ENCODE measurements at places on chromosomes 12 and 14.

DNA sequence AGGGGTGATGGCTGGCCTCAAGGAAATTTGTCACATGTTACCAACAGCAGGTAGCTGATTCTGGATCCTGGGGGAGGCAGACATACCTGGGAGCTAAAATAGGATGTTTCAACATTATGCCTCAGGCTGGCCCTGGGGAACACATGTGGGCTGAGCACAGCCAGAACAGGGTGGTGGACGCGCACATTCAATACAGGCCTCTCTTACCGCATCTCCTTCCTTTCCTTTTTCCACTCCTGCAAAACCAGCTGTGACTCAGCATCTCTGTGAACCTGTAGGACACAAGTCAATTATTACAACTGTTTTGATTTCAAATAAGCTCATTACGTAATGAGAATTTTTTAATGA, 61.0 kb downstream of the NT5DC3 start:
- DNase-seq = no peak

DNA sequence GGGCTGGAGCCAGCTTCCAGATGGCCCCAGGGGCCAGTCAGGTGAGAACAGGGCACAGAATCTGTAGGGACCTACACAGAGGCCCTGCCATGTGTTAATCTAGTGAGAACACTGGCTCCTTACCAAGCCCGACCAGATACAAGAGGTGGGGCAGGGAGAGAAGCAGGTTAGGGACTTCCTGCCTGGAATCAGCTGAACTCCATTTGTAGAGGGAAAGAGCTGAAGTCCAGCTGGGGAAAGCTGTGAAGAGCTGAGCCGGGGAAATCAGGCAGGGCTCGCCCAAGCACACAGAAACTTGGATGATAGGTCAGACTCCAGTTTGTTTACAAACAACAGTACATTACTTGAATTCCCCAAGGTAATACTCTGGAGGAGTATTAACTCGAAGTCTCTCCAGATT, 46.7 kb downstream of the PTGER2 start:
- no peak for DNase-seq

- no peak for DNase-seq
These were observed 98.8 kb downstream of the SLC25A47 start for GRCh38 chr14:100421756-100422470.

DNA sequence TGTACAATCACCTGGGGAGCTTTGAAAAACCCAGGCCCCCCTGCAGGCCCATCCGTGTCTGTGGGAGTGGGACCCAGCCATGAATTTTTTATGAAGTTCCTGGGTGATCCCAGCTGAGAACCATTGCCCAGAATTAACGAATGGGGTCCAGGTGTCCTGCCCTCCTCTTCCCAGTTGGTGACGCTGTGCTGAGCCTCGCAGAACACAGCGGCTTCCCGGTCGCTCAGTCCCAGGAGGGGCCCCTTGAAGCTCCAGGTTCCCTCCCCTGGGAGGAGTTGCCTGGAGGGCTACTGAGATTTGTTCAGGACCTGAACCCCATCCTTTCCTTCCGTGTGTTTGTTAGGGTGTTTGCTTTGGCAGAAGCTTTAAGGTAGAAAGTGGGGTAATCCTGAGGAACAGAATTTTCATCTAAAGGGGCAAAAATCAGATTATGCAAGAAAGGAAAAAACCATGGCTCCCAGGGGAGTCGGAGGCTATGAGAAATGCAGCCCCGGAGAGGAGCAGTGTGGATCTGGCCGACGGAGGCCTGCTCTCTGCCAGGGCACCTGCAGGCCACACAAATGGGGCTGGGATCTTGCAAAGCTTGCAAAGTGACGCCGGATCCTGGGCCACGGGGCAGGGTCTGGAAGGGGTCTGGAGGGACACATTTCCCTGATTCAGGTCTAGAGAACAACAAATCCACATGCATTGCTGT, 164.7 kb upstream of the PRMT8 start:
- DNase-seq = no peak

DNA sequence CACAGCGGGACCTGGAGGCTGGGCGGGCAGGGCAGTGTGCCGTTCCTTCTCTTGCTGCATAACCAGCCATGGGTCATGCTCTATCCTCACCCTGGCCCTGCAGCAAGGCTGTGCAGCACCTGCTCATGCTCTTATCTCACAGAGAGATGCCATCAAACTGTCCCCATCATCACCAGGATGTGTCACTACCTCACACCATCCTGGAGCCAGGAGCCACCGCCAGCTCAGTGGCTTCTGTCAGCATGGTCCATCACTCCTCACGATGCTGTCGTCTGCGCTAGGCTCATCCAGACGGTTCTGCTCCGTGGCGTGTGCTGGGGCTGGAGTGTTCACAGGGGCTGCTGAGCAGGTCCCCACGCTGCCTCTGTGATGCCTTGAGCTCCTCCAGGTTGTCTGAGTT, 77.2 kb upstream of the DYNC1H1 start:
- DNase-seq = no peak

- DNase-seq = no peak
These were observed 57.0 kb downstream of the ZNF664 start for GRCh38 chr12:124030008-124030407.

GRCh38 chr12:8890313-8891085, 23.8 kb upstream of the PHC1 start:
- DNase-seq = peak; percentile 59

GRCh38 chr14:91956616-91957015, 9.1 kb upstream of the FBLN5 start:
- DNase-seq = no peak

DNA sequence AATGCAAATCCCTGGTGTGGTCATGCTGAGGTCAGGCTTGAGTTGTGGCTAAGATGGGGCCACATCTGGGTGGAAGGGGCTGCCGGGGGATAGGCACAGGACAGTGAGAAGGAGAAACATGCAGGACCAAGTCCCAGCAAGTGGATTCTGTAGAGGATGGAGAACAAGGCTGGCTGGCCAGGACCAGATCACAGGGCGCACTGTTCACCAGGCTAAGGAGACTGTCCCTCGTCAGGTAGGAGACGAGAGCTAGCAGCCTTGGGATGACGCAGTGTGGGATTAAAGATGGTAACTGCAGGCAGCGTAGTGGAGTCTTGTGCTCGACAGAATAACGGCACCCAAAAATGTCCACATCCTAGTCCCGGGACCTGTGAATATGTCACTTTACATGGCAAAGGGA, 336.1 kb downstream of the BCL11B start:
- DNase-seq = no peak

- no peak for DNase-seq
These were observed 35.3 kb downstream of the VWF start for GRCh38 chr12:6088921-6089747.

DNA sequence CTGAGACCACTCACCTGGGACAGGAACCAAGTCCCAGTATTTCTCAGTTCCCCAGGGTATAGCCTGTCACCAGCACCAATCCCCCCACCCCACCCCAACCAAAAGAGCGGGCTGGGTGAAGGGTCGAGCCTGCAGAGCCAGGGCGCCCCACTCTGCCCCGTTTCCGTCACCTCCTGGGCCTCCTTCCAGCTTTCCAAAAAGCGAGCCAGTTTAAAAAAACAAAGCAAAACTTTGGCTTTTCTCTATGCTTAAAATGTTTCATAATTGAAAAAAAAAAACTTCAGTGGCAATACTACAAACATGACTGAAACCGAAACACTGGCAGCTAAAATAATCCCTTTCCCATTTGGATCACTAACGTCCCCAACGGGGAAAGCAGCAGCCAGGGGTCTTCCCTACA, 7.5 kb downstream of the CAMKK2 start:
- no peak for DNase-seq

- DNase-seq = no peak
These were observed 6.5 kb downstream of the CLEC12B start for GRCh38 chr12:10016881-10017280.

- no peak for DNase-seq
These were observed 172.9 kb upstream of the LRIG3 start for GRCh38 chr12:59093073-59093772.

DNA sequence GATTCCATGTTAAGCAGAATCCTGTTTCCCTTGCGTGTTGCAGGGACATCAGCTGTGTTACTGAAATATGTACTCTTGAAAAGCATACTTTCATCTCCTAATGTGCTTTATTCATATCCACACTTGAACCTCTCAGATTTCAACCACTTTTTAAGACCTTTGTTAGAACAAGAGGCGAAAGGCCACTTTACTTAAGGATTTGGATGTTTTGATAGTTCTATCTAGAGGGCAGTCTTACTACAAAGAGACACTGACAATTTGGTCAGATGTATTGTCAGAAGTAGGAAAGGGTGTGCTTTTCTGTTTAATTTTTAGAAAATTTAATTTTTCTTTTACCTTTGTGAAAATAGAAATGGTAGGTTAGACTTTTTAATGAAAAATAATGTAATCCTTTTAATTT, 267.9 kb downstream of the TMTC2 start:
- DNase-seq = no peak

- DNase-seq = no peak
These were observed 750.9 kb upstream of the STXBP6 start for GRCh38 chr14:25800841-25801240.

DNA sequence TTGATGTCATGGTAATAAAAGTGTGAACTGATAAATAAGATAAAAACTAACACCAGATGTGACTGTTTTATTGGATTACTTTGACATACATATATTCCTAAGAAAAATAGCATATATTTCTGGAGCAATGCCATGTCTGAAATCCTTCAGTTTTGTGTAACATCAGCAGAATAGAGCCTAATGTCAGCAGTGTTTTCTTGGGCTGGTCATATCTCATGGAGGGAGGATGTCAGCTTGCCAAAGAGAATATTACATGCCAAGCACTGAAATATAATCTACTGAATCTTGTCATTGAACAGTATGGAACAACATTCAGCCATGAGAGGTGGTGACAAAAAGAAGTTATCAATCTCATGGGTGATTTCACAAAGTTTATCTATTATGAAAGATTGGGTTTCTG, 220.3 kb downstream of the KLHL28 start:
- no peak for DNase-seq

- no peak for DNase-seq
These were observed 176.1 kb downstream of the SLC25A21 start for GRCh38 chr14:36996133-36996856.

GRCh38 chr14:58280954-58281787, 17.2 kb upstream of the ARID4A start:
- no peak for DNase-seq

DNA sequence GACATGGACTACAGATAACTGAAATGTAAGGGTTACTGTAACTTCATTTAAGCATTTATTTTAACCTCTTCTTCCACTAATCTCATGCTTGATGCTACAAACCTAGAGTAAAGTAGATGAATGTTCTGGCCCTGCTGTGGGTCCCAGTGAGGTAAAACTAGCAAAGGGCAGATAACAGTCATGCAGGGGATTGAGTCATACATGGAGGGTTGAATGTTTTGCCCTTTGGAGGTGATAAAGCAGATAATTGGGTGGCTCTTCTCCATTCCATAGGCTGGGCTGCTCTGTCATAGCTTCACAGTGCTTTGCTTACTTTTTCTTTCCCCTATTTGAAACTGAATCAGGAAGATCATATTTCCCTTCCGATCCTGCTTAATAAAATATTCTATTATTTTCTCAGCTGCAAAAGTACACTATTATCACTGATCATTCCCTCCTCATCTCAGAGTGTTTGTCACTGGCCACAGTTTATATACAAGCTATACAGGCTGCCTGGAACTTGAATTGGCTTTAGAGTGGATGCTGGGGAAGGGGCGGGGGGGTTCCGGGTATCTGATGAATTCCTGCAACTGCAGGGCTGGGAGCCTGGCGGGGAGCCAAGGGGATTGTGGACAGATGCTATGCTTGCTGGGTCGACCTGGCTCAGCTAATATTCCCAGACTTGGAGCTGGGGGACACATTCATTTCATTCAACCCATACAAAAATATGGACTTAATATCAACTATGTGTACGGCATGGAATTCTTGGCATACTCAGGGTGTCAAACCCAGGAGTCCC, 235.1 kb downstream of the NRXN3 start:
- DNase-seq = no peak

DNA sequence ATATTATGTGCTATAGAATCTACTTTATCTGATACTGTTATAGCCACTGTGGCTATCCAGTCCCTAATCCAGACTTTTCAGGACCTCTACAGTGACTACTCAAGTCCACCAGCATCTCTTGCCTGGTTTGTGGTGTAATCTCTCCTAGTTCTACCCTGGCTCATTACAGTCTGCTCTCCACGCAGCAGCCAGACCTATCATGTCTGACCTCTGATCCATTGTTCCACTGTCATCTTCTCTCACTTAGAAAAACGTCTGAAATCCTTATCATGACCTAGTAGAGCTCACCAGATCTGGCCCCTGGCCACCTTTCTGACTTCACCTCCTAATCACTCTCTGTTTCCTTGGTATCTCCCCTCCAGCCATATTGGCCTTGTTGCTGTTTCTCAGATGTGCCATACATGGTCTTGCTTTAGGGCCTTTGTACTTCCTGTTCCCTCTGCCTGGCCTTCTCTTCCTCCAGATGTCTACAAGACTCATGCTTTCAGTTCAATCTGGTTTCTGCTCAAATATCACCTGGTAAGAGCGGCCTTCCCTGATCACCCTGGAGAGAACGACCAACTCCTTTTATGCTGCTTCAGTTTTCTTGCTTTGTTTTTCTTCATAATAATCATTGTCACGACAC, 475.5 kb downstream of the AACS start:
- DNase-seq = no peak

DNA sequence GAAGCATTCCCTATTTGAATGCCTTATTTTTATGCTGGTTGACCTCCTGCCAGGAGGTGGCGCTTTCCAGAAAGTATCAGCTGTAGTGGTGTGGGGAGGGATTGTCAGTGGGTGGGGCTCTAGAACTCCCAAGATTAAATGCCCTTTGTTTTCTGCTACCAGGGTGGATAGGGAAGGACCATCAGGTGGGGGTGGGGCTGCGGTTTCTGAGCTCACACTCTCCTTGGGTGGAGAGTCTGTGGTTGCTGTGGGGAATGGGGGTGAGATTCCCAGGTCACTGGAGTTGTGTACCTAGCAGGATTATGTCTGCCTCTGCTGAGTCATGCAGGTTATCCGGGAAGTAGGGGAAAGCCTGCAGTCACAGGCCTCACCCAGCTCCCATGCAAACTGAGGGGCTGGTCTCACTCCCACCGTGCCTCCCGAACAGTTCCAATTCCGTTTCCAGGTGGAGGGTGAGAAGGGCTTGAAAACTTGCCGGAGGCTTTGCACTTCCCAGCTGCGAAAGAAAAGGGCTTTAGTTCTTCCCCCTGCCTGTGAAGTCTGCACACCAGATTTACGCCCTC, 68.3 kb downstream of the ALG10B start:
- no peak for DNase-seq

DNA sequence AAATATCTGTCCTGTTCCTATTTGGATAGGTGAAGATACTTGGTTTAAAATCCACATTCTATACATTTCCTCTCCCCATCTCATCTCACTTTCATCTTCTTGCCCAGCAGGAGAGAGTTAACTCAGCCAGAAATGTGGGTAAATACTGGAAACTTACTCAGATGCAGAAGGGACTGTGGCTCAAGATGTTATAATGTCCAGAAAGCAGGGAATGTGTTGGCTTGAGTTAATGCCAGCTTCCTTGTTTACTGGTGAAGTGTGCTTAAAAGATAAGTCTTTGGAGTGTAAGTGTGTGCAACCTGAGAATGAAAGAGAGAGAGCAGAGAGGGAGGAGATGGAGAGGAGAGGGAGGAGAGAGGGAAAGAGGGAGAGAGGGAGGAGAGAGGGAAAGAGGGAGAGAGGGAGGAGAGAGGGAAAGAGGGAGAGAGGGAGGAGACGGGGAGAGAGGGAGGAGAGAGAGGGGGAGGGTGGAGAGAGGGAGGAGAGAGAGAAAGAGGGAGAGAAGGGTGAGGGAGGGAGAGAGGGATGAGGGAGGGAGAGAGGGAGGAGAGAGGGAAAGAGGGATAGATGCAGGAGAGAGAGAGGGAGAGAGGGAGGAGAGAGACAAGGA, 22.0 kb upstream of the SNRPF start:
- DNase-seq = no peak

- no peak for DNase-seq
These were observed 638.5 kb upstream of the MIS18BP1 start for GRCh38 chr14:45891417-45892080.

Data from T-helper 9 cell (primary cell).